ENCODE measurements at places on chromosomes 13 and 19. TPM values are rescaled to one million over a fixed set of nuclear protein-coding genes. Genes with fewer than 3 reads are reported as not detected.

The ATP8B3 gene
- 0.89 TPM for total RNA-seq

The TMPRSS9 gene
- not detected for total RNA-seq

The TEX26 gene
- not detected for total RNA-seq

The TPRX1 gene
- not detected for total RNA-seq

The KLK3 gene
- not detected for total RNA-seq

The TNNI3 gene
- not detected for total RNA-seq

The SMAD9 gene
- 5.9 TPM for total RNA-seq

The SYCN gene
- not detected for total RNA-seq

The OR7C1 gene
- not detected for total RNA-seq

The COL4A2 gene
- 2,384 TPM for total RNA-seq

The U2AF1L4 gene
- 9.8 TPM for total RNA-seq

The MYO1F gene
- total RNA-seq, result under 0.01 TPM

The PSG6 gene
- not detected for total RNA-seq

The ETV2 gene
- 0.30 TPM for total RNA-seq

The F2RL3 gene
- not detected for total RNA-seq

The ZNF729 gene
- total RNA-seq, result not detected

The SLC5A5 gene
- total RNA-seq, result not detected

The KLK14 gene
- not detected for total RNA-seq

The OXGR1 gene
- total RNA-seq, result not detected

The LGALS14 gene
- not detected for total RNA-seq

The SMIM44 gene
- total RNA-seq, result not detected

The TNFRSF19 gene
- 2.4 TPM for total RNA-seq

The CDK8 gene
- total RNA-seq, result 20.5 TPM

The NKPD1 gene
- under 0.01 TPM for total RNA-seq

The TNNT1 gene
- 3.0 TPM for total RNA-seq

The FPR3 gene
- 0.88 TPM for total RNA-seq

The ZNF44 gene
- total RNA-seq, result 13.1 TPM

The SGCG gene
- 5.2 TPM for total RNA-seq

The ZNF568 gene
- total RNA-seq, result 11.5 TPM

The PARP4 gene
- 66.1 TPM for total RNA-seq

The ATP8A2 gene
- total RNA-seq, result under 0.01 TPM

The DIAPH3 gene
- total RNA-seq, result 2.4 TPM

The VSTM1 gene
- total RNA-seq, result not detected

The TRAPPC6A gene
- total RNA-seq, result 5.0 TPM

The AZU1 gene
- total RNA-seq, result not detected

The MBD3L3 gene
- total RNA-seq, result not detected

The SLC6A16 gene
- 0.14 TPM for total RNA-seq

The LRRC63 gene
- under 0.01 TPM for total RNA-seq

The FCER2 gene
- total RNA-seq, result not detected

The OR4F17 gene
- total RNA-seq, result not detected

The IGFL1 gene
- total RNA-seq, result not detected

The IL4I1 gene
- 2.1 TPM for total RNA-seq

The IGFL4 gene
- total RNA-seq, result 0.09 TPM

The MYBPC2 gene
- total RNA-seq, result not detected

The SWSAP1 gene
- total RNA-seq, result 0.30 TPM

The OR7A17 gene
- not detected for total RNA-seq

The KLF5 gene
- 1.1 TPM for total RNA-seq

The LYPD5 gene
- total RNA-seq, result 1.2 TPM

The CGB5 gene
- total RNA-seq, result not detected
